Activated CD8-positive, alpha-beta memory T cell treated with anti-CD3 and anti-CD28 coated beads, Interleukin-2, amount 50 U/mL, for 48 hours (primary cell): ENCODE measurements at places on chromosomes 1 and 21.

- DNase-seq, result no peak
Measured at GRCh38 chr1:162019446-162019845, 4.2 kb downstream of the OLFML2B start.

DNA sequence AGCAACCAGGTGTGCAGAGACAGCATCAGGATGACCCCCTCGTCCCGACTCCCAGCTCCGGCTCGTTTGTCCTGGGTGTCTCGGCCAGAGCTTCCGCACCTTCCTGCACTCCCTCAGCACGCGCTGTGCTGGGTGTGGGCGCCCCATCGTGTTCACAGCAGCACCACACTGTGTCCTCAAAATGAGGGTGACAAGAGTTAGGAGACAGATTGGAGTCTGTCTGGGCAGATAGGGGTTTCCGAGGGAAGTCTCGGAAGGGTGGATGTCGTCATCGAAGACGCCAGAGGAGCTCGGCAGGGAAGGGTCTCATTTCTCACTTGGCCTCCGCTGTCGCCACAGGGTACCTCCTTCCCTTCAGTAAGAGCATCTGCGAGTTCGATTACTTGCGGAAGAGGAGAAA is 4.1 kb downstream of the CCDC27 start:
- DNase-seq, result no peak

GRCh38 chr1:161505686-161506085 is 429 bp downstream of the FCGR2A start:
- no peak for DNase-seq

DNA sequence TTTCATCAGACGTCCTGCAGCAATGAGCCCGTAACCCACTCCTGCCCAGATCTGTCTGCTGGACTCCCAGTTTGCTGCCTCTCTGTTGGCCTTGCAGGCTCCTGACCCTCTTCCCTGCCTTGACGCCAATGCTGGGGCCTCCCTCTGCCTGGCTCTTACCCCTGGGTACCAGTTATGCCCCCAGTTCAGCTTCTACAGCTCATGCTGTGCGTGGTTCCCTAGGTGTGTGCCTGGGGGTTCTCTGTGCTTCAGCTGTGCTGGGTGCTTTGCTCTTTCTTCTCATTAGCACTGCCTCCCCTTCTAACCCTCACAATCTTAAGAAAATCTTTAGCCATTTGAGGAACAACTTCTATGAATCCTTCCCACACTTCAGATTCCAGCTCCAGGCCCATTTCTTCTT is 151.4 kb downstream of the ZSCAN20 start:
- no peak for DNase-seq

DNA sequence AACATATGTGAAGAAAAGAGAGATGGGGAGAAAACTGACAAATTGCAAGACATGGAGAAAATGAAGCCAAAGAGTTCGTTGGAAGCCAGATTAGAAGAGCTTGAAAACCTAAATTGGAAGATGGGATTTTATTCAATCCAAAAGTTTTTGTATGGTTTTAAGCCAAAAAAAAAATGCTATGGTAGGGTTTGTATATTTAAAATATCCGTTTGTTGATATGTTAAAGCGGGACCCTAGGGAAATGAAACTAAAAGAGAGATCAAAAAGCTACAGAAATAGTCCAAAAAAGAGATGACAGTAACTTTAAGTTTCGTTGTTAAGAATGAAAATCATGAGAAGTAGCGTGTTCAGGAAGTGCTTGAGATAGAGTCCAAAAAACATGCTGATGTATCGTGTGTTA is 617.7 kb upstream of the ADGRL2 start:
- no peak for DNase-seq

- no peak for DNase-seq
Measured at GRCh38 chr1:109714661-109715372, 2.8 kb downstream of the GSTM5 start.

DNA sequence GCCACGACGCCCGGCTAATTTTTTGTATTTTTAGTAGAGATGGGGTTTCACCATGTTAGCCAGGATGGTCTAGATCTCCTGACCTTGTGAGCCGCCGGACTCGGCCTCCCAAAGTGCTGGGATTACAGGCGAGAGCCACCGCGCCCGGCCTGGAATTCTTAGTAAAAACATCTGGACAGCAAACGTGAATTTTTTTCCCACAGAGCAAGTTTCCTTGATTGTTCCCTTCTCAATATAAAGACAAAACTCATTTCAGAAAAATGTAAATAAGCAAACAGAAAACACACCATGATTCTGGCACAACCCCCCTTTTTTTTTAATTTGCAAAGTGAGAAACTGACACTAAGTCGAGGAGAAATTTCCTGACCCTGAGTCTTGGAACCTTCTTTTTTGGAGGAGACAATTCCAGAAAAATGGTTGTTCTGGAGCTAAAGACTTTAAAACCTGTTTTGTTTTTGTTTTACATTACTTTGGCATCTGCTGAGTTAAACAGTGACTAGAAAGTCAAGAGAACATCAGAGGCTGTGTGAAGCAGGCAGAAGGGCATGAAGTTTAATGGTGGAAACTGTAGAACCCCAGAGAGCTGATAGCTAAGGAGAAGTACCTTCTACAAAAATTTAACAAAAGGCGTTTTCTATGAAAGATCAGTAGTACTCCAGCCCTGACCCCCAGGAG is 10.3 kb upstream of the HMGCS2 start:
- no peak for DNase-seq

GRCh38 chr1:53104289-53104913 is 38.0 kb downstream of the SLC1A7 start:
- no peak for DNase-seq

DNA sequence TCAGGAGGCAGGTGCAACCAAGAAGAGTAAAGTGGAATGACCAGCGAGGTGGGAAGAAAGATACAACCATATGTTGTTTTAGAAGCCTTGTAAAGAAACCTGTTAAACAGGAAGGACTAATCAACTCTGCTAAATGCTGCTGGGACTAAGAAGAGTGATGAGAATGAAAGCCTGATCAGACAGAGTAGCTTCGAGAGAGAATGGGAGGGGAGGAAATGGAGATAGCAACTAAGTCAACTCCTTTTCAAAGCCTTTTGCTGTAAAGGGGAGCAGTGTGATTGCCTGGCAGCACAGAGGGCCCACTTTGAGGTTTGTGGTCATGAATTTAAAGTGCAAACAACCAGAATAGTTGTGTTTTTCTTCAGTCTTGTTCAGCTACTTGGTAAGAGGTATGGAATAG is 31.4 kb downstream of the SLC30A7 start:
- DNase-seq, result no peak

GRCh38 chr1:46533179-46533864 is 18.1 kb downstream of the KNCN start:
- DNase-seq, result peak; percentile 71

DNA sequence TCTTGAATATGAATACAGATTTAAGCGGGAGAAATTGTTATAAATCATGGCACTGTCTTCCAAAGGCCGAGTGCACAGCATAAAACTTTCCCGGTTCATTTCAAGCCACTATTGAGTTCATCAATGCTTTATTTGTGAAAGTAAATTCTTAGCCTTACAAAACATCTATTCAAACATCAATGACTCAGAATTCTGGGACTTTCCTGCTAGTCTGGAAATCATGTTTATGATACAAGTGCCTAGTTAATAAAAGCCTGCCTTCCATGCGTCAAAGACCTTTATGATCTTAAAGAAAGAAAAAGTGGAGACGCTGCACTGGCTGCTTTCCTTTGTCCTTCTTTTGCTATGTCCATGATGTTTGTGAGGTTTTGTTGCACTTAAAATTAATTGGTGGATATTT is 137.7 kb downstream of the SETD4 start:
- no peak for DNase-seq

GRCh38 chr1:73948055-73948454 is 249.9 kb downstream of the LRRIQ3 start:
- no peak for DNase-seq

DNA sequence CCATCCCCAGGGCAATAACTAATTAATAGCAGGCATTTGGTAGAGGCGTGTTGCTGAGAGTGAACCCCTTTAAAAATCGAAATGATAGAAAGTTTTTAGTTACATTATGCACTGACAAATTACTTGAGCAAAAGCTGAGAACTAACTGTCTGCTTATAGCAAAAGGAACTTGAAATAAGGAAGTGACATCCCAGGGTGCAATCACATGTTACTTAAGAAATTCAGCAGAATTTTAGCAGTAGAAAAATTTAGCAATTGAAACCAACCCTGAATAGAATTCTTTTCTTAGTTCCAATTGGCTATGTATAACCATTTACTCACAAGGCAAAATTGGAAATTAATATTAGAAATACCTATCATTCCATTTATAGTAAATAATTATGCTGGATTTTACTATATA is 139.5 kb upstream of the SAMSN1 start:
- no peak for DNase-seq

DNA sequence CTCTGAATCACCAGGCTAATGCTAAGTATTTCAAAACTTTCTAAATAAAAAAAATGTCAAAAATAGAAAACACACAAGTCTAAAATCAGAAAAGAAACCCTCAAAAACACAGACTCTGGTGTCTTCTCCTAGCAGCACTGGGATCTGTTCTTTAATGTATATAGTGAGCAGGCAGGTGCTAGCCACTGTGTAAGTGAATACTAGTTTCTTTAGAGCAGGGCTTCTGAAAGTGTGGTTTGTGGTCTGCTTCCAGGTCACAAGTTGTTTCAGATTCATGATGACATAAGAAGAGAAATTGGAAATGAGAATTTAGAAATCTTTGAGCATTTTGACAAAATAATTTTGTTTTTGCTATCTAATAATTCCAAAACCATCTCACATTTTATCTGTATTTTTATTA is 763.1 kb downstream of the USP25 start:
- DNase-seq, result no peak

GRCh38 chr1:223771814-223772770 is 59.8 kb downstream of the CAPN2 start:
- DNase-seq, result peak; percentile 49

DNA sequence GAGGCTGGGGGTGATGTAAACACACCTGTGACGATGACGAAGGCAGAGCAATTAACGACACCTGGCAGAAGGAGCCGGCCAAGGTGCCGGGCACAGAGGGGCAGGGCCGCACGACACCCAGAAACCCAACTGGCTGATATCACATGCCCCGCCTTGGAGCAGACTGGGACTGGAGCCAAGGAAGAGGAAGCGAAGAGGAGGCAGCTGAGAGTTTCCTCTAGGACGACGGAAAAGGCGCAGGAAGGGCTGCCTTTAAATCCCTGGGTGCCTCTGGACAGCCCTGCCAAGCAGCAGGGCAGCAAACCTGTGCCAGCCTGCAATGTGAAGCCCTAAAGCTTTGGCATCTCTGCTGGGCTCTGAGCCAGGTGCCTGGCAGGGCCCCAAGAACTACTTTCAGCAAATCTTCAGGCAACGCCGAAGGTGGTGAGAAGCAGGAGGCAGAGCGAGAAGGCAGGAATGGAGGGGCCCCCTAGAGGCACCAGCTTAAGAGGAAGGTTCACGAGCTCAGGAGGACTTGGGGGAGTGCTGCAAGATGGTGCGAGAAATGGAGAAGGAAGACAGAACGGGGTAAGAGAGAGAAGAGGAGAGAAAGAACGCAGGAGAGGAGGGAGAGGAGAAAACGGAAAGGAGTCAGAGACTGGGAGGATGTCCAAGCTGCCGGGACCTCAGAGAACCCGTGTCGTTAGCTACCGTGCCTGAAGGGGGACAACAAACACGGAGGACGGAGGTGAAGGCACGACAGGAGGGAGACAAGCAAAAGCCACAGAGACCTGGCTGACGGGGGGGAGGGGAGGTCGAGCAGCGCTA is 25.3 kb upstream of the PEF1 start:
- peak; percentile 60 for DNase-seq

DNA sequence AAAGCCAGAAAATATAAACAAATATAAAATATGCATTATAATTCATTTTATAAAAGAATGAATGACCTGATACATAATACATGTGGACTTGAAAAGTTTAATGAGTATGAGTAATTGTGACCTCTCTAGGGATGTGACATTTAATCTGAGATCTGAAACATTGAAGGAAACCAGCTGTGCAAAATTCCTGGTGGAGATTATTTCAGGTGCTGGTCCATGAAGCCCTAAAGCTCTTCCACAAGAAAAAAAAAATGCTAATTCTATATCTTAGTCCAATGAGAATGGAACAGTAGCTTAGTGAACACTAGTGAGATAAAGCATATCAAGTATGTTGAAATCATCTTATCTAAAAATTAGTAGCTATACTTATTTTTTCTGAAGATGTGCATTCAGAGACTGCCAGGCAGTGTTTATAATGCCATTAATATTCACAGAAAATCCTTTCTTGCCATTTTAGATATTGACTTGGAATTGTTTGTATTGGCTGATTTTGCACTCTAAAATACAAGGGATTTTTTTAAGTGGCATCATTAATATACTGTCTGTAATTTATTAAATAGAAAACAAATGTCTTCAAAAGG is 1485.9 kb downstream of the PLA2G4A start:
- no peak for DNase-seq

DNA sequence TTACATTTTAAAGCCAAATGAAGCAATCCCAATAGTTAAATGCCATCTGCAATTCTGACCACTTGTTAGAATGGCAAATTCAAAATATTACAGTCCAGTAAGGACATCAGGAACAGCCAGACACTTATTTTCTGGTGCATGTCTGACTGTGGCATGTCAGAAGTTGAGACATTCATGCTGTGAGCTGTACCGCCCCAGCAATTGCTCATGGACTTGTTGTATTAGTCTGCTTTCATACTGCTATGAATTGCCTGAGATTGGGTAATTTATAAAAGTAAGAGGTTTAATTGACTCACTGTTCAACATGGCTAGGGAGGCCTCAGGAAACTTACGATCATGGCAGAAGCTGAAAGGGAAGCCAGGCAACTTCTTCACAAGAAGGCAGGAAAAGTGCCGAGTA is 19.1 kb downstream of the DDAH1 start:
- DNase-seq, result no peak

DNA sequence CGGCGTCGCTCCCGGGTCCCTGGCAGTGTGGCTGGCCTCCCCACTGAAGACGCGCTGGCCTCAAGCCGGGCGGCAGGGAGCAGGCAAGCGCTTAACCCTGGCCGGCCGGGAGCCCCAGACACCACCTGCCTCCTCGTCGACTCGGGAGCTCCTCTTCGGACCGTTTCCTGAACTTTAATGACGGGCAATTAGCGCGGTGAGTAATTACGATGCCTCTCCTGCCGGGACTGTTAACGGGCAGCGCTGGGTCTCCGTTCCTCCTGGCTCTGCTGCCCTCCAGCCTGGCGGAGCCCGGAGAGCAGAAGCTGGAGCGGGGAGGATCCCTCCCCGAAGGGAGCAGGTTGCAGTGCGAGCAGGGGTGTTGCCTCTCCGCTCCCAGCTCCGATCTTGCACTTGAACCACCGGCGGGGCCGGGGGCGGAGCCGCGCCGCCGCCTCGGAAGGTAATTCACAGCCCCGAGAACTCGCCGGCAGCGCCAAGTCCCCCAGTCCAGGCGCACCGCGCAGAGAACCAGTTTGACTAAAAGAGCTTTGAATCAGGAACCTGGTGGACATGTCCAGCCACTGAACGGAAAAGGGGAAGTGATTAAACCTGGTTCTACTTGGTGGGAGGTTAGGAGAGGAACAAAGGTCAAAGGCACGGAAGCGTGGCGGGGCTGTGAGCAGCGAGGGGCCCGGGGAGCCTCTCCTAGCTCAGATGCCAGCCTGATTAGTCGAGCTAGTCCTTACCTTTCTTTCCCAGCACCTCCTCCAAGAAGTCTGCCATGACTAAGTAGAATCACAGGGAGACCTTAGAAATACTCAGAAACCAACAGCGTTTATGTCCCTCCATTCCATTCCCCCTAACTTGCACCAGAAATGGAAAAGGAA is 18.3 kb upstream of the PLEKHA6 start:
- peak; percentile 81 for DNase-seq
